ENCODE measurements at places on chromosomes 13 and 19.

DNA sequence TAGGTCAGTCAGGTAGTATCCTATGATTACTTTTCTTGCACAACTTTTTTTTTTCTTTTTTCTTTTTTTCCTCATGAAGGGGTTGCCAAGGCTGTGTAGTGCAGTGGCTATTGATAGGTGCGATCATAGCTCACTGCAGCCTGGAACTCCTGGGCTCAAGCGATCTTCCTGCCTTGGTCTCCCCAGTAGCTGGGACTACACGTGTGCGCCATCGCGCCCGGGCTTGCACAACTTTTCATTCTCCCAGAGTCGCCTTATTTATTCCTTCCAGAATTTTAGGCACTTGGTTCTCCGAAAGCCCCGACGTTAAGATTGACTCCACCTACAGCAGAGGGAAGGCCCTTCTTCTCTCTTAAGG lies 867 bp upstream of the ZNF613 start:
- DNase-seq, result no peak

DNA sequence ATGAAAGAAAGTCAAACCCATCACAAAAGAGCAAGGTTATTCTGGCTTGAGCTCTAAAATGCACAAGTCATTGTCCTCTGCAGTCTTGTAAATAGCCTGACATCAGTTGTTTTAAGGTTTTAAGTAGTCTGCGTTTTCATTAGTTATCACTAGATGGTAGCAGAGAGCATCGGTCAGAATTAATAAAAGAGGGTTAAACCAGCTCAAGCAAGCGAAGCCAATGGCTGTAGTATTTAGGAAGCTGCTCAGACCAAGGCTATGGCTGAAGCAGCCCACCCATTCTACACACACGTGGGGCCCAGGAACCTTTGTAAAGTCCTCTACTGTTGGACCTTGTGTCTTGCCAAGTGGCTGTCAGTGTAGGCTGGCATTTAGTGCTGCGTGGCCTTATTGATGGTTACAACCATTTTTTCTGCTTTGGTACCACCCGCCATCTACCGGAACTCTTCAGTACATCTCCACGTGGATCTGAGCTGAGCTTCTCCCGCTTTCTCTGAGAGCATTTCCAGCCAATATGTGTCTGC lies 13.3 kb upstream of the ZNF57 start:
- peak; percentile 44 for DNase-seq

DNA sequence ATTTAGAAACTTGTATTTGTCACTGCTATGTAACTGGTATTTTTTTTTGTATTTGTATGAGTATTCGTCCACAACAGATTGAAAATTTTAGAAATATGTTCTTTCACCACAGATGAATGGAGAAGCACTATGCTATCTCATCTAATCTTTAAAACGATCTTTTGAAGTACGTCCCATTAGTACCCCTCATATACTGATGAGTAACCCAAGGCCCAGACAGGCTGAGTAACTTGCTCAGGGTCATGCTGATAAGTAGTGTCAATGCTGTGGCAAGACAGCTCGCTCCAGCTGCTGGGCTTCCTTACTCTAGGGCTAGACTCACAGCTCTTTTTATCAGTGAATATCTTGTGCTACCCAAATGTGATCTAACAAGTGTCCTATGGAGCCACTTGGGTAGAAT lies 154.2 kb downstream of the SUCLA2 start:
- DNase-seq, result no peak

GRCh38 chr19:17163652-17164051 lies 51.5 kb upstream of the USE1 start:
- DNase-seq, result no peak

- no peak for DNase-seq
Observed at GRCh38 chr19:14868497-14868896, 17.4 kb downstream of the OR7A17 start.

- no peak for DNase-seq
Observed at GRCh38 chr19:33821871-33822270, 25.2 kb downstream of the KCTD15 start.

DNA sequence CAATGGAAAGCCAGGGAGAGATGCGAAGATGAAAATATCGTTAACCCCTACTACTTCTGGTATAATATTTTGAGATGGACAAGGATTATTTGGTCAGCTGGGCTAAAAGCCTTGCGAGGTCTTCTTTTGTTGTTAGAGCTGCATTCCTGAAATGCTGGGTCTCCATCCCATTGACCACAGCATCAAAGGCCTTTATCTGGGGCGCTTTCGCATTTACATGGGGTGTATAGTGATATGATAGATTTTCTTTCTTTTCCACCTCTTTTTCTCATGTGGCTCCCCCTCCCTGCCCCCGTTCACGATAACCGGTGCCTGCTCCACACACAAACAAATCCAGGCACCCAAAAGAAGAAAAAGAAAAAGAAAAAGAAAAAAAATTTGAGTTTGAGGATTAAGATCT lies 77.5 kb downstream of the ZNF536 start:
- DNase-seq, result no peak

GRCh38 chr19:21158523-21159135 lies 16.8 kb downstream of the ZNF431 start:
- DNase-seq, result no peak

- DNase-seq, result peak; percentile 36
Observed at GRCh38 chr19:21202865-21203494, 61.1 kb downstream of the ZNF431 start.

DNA sequence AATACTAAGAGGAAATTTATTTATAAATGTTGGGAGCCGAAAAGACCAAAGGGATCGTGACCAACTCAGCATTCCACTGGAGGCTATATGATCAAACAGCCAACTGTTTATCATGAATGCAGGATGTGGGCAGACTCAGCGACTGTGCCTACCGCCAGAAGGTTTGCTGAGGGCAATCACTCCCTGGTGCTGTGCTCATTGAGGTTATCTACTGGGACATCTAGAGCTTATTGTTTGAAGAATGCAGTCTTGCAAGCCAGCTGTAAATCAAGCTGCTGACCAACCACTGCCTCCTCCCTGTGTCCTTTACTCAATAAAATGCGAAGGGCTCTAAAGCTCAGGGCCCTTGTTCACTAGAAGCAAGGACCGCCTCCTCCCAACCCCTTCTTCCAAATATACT lies 8.5 kb upstream of the XPO4 start:
- no peak for DNase-seq

Data from renal cortex interstitium (tissue), 15 donors.